Progenitor cell of endocrine pancreas (in vitro differentiated cells): ENCODE measurements at places on chromosomes 2 and 18. TPM values are rescaled to one million over a fixed set of nuclear protein-coding genes. Genes with fewer than 3 reads are reported as not detected.

Gene AKAIN1
- total RNA-seq, result not detected in 2 replicates

Gene CLEC4F
- not detected in 2 replicates for total RNA-seq

DNA sequence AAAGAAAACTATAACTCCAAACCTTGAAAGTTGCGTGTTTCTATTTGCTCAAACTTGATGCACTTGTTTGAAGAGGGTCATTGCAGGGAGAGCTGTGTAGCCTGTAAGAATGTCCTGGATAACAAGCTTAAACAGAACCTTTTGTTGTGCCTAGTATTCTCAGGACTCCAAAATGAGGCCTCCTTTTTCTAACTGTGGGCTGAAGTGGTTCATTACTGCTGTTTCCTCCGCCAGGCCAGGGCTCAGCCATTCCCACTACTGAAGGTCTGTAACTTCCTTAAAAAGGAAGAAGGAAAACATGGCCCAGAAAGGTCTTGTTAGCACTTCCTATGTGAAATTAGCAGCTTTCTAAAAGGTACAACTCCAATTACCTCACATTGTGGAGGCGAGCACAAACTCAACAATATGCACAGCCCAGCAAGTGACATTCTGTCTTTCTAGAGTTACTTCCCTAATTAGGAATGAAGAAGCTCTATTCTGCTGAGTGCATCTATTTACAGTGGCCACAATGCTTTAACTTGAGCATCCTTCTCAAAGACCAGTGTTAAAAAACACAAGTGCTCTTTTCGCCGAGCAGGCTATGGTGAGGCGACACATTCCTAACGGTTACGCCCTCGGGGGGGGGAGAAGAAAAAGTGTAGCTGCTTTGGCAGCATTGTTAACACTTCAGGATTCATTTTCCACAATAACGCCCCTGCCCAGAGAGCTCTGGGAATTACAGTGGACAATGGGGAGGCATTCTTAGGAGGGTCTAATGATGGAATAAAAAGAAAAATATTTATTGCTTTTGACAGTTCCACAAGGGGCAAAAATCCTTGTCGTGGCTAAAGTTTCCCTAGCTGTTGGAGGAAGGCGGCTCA, 136.9 kb upstream of the SIX3 start:
- no peak for DNase-seq

DNA sequence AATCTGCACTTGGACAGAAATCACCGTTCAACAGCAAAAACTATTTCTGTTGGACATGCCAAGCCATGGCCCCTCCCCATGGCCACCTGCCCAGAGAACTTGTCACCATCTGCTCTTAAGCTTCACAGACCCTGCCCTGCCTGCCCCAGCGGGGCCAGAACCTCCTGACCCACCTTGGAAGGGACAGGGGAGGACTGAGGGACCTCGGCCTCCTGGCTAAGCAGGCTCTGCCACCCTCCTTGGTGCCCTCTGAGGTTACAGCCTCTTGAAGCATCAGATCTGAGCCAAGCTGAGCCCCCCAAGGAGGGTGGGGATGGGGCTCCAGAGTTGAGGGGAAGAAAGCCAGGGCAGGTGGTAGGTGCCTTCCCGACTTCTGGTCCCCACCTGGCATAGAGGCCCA, 6.5 kb downstream of the TEX261 start:
- no peak for DNase-seq

GRCh38 chr18:52163478-52163877, 176.5 kb upstream of the DCC start:
- DNase-seq, result no peak
